ENCODE measurements at places on chromosomes 7 and 10.

DNA sequence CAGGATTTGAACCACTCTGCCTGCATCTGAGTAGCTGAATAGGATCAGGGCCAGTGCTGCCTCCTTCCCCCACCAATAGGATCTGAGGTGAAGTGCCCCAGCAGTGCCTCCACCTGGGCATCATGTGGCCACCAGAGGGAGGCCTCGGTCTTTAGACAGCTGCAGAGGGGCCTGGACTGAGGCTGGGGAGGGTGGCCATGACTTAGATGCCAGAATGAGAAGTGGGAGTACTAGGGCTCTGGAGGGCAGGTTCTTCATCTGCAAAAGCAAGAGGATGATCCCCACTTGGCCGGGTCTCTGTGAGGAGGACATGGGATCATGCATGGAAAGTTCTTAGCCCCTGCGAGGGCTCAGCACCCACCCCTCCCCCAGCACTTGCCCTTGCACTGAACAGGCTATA lies 56.9 kb downstream of the NEUROG3 start:
- no peak overlapping the region for H3K4me3 ChIP-seq
- peaks cover 4% of the 10 kb centered on the region for H3K4me1 ChIP-seq
- no peak overlapping the region for H3K27ac ChIP-seq

DNA sequence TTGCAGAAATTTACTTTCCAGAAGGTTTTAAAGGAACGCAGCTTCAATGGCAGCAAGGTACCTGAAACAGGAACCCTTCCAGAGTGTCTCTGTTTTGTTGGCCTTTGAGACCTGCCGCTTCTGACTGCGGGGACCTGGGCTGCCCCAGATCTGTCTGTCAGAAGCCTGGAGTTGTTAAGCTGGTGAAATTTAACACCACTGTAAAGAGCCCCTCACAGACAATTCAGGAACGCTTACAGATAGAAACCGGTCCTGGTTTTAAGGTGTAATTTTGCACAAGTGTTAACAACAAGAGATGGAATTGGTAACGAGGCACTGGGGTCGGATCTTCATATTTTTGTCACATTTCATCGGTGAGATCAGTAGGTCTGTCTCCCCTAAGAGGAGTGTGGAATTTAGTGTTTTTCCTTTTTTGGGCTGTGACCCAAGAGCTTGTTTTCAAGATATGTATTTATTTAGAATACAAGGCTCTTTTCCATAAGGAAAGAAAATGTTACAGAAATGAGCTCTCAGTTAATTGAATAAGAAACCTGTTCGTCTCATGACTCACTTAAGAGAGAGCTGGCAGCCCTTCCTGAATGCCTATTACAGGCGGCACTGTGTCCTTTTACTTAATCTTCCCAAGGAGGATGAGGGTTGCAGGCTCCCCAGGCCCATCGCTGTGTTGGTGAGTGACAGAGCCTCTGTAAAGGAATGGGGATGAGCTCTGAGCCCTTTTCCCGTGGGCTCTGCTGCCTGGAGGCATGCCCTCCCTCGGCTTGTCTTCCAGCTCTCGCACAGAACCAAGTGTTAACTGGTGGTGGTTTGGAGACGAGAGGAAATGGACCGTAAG lies 168.7 kb downstream of the CUX1 start:
- no peak overlapping the region for H3K4me3 ChIP-seq
- H3K4me1 ChIP-seq: peaks cover 4% of the 10 kb centered on the region
- peaks cover 2% of the 10 kb centered on the region for H3K36me3 ChIP-seq
- H3K27me3 ChIP-seq: no peaks in the 10 kb centered on the region
- no peak for DNase-seq

GRCh38 chr7:51444936-51445335 lies 128.3 kb upstream of the COBL start:
- no peak overlapping the region for H3K27ac ChIP-seq
- no peak for DNase-seq
- H3K27me3 ChIP-seq: no peaks in the 10 kb centered on the region
- H3K36me3 ChIP-seq: no peaks in the 10 kb centered on the region

DNA sequence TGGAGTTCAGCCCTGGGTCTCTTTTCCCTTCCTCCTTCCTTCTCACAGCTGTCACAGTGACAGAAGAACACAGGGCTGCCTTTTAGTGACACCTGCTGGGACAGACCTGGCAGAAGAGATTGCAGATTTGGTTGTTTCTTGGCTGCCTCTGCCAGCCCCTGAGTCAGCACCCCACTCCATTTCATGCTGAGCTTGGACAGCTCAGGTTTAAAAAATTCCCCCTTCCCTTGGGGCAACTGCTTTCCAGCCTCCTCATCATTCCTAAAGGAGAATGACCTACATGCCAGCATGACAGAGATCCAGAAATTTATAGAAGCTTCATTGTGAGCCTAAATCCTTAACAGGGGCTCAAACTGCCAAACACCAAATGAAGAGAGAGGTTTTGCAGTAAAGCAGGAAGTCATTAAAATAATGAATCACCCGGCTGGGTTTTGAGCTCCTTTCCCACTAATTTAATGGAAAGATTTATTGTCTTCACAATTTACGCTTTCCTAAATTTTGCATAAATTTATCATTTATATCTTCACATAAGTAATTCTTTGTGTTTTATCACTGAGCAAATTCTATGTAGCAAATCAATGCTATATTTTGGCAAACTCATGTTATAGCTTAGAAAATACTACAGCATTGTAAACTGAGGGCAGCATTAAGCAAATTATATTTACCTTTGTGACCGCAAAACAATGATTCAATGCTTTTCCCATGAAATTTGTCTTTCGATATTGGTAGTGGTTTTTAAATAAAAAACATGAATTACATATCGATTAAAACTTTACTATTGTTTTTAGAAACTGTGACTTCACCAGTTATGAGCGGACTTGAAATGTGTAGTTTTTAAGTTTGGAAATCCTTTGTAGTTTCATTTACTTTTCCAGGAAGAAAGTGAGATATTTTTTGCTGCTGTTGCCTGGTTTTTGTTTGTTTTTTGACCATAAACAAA lies 399.5 kb upstream of the ANKRD30A start:
- no peak overlapping the region for H3K27ac ChIP-seq
- no peaks in the 10 kb centered on the region for H3K4me1 ChIP-seq
- H3K36me3 ChIP-seq: no peaks in the 10 kb centered on the region

- H3K36me3 ChIP-seq: peaks cover 3% of the 10 kb centered on the region
- H3K27me3 ChIP-seq: peaks cover 13% of the 10 kb centered on the region
- no peak overlapping the region for H3K4me3 ChIP-seq
- H3K4me1 ChIP-seq: no peaks in the 10 kb centered on the region
Measured at GRCh38 chr7:159049266-159050025, 95.2 kb downstream of the VIPR2 start.

DNA sequence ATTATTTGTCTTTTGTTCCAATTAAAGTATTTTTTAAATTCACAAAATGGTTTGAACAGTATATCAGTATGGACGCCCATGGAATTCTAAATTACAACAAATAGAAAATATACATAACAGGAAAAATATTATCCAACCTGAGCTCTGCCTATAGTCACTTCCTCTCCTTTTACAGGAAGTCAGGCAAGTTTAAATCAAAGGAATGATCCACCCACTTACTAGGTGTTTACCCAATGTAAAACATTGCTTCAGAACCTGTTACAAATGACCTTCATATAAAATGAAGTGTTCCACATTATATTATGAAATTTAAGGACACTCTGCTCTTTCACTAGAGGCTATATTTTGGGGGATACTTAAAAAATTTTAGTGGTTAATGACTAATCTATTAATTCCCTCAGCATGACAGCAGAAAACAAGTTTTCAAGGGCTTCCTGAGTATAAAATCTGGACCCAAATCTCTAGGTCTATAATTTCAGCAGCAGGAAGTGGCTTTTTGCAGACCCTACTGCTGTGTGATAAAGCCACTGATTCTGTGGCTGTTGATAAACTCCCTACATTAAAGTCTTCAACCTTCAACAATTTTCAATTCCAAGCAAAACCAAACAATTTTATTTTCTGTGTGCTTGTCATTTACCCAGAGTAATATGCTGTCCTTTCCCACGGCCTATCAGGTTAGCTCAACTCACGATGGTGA lies 722.6 kb downstream of the GATA3 start:
- no peak for DNase-seq
- H3K36me3 ChIP-seq: no peaks in the 10 kb centered on the region
- peaks cover 26% of the 10 kb centered on the region for H3K27me3 ChIP-seq
- H3K4me3 ChIP-seq: no peak overlapping the region

Data from effector memory CD8-positive, alpha-beta T cell (primary cell).